Vagina (tissue), 2 donors: ENCODE measurements at places on chromosomes 7 and 10. TPM values are rescaled to one million over a fixed set of nuclear protein-coding genes. Genes with fewer than 3 reads are reported as not detected.

- DNase-seq, result no peak
Measured at GRCh38 chr10:77635402-77636227, 2.0 kb downstream of the KCNMA1 start.

GRCh38 chr7:156166692-156167416, 354.6 kb upstream of the SHH start:
- no peak for DNase-seq

GRCh38 chr10:31936086-31936485, 7.5 kb upstream of the ARHGAP12 start:
- DNase-seq, result no peak

- DNase-seq, result no peak
Measured at GRCh38 chr7:143222782-143223181, 945 bp downstream of the TAS2R40 start.

DNA sequence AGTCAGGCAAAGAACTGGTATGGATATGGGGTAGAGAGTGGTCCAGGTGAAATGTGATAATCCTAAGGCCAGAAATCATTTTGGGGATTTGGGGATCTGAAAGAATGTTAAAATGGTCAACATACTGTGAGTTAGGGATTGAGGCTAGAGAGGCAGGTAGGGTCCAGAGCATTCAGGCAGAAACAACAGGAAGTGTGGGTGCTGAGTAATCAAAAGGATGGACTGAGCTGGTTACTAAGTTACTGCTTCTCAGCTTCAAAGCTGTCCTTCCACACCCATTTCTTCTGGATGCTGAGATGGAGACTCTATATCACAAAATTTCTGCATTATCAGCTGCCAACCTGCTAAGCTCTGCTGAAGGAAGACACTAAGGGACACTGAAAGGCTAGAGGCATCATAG, 30.6 kb upstream of the PRKCQ start:
- DNase-seq, result no peak

GRCh38 chr10:124087672-124088634, 5.4 kb downstream of the CHST15 start:
- no peak for DNase-seq

DNA sequence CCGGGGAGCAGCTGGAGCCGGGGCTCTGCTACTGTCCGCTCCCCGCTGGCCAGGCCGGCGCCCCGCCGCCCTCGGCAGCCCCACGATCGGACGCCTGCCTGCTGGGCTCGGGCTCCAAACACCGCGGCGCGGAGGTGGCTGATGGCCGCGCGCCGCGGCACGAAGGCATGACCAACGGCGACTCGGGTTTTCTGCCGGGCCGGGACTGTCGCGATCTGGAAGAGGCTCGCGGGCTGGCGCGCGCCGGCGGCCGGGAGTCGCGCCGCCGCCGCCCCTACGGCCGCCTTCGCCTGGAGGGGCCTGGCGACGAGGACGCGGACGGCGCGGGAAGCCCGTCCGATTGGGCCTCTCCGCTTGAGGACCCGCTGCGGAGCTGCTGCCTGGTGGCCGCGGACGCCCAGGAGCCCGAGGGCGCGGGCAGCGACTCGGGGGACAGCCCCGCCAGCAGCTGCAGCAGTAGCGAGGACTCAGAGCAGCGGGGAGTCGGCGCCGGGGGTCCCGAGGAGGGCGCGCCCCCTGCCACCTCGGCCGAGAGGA, 570 bp downstream of the TBC1D12 start:
- no peak for DNase-seq

- DNase-seq, result no peak
Measured at GRCh38 chr10:113303544-113304146, 249.2 kb upstream of the HABP2 start.

DNA sequence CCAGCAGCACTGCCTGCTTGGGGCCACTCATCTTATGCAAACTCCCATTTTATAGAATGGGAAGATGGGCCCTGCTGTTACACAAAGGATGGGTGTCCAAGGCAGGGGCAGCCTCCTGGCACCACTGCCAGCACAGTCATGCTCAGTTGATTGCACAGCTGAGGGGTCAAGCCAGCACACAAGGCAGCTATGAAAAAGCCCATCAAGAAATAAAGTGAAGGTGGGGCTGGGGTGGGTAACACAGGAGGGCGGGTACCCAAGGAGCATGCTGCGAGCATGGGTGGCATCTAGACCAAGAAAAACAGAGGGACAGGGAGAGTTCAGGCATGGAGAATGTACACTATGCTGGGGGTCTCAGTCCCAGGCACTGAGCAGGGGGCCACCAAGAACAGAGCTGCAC, 74.7 kb upstream of the UNC5B start:
- DNase-seq, result peak; percentile 74

DNA sequence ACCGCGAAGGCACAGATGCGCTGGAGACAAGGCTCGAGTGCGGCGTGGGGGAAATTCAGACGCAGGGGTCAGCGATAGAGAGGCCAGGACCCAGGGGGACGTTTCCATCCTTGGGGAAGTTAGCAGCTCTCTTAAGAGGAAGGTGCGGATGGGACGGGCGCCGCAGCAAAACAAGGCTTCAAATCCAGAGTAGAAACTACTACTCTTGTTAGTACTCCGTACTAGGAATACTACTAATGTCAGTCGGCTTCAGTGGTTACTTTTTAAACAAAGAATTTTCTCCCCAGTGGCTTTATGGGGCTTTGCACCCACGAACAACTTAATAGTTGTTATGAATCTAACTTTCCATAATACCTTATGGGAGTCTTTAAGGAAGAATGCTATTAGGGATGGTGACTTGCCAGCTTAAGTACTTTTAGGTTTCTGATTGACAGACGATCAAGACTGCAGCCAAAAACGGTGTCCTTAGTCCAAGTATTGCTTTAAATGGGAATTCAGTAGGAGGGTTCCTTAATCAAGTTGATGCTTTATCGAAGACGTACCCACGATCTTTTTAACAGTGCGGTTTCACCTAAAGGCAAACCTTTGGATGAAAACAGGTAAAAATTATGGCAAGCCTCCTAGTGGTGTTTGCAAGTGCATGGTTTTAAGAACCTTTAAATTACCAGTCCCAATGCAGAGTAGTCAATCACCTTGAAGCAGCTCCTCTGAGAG, 812 bp upstream of the IDE start:
- DNase-seq, result no peak

- no peak for DNase-seq
Measured at GRCh38 chr7:129664029-129665012, 52.8 kb downstream of the NRF1 start.

- DNase-seq, result no peak
Measured at GRCh38 chr10:17143055-17143690, 13.6 kb upstream of the CUBN start.

- DNase-seq, result no peak
Measured at GRCh38 chr7:131083781-131084180, 243.9 kb upstream of the MKLN1 start.

- no peak for DNase-seq
Measured at GRCh38 chr10:92688927-92689662, 660 bp upstream of the HHEX start.

GRCh38 chr7:30740417-30741181, 11.3 kb upstream of the INMT start:
- DNase-seq, result no peak

- DNase-seq, result no peak
Measured at GRCh38 chr7:73644688-73645286, 20.5 kb upstream of the MLXIPL start.

- no peak for DNase-seq
Measured at GRCh38 chr10:50216894-50217293, 34.4 kb downstream of the ASAH2 start.

GRCh38 chr7:123746931-123747488, 1.8 kb downstream of the WASL start:
- no peak for DNase-seq

DNA sequence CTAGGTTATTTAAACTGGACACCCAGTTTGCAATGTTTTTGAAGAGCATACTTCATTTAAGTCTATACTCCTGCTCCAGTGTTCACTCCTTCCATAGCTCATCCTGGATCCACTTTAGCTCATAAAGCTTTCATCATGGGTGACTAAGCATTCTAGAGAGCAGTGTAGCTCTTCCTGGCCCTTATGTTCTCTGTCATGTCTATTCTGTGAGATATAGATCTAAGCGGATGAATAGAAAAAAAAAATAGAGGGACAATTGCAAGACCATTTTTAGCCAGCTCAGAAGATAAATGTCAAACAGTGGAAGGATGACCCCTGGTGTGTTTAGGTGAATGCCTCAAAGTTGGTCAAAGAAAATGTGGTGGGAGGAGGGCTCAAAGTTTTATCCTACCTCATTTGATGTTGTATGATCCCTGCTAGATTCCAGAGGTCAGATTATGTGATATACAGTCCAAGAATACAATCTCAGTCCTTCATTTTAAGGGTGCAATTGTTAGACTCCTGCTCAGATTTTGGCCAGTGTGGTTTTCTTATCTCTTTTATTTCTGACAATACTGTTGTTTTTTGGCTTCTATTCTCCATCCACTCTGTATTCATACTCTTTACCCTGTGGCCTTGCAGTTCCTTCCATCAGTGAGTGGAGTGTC, 7.5 kb upstream of the HECW1 start:
- DNase-seq, result no peak

GRCh38 chr10:117920956-117921355, 125.8 kb downstream of the RAB11FIP2 start:
- DNase-seq, result peak; percentile 60

DNA sequence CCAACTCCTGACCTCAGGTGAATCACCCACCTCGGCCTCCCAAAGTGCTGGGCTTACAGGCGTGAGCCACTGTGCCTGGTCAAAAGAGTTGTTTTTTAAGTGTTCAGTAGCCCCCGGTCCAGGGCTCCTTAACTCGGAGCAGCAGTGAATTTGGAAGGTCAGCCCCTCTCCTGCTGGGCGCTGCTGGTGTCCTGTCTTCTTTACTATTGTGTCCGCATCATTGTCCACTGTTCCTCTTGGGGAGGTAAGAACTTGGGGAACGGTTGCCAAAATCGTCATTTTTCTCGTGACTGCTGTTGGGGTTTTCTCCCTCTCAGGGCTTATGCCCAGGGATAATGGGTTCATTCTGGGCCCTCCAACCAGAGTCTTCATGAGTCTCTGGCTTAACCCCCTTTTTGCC, 46.7 kb downstream of the CAMK1D start:
- DNase-seq, result no peak

- no peak for DNase-seq
Measured at GRCh38 chr7:44735403-44736165, 13.1 kb upstream of the ZMIZ2 start.

- peak; percentile 99 for DNase-seq
Measured at GRCh38 chr10:122062831-122063674, 74.1 kb downstream of the TACC2 start.

DNA sequence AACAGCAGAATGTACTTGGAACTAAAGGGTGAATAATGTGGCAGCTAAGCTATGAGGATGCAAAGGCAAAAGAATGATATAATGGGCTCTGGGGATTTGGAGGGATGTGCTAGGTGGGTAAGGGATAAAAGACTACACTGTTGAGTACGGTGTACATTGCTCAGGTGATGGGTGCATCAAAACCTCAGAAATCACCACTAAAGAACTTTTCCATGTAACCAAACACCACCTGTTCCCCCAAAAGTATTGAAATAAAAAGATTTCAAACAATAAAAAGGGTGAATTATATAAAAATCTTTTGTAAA, 1.6 kb upstream of the CHCHD2 start:
- DNase-seq, result no peak

- DNase-seq, result no peak
Measured at GRCh38 chr7:147774461-147774860, 816.1 kb upstream of the C7orf33 start.

DNA sequence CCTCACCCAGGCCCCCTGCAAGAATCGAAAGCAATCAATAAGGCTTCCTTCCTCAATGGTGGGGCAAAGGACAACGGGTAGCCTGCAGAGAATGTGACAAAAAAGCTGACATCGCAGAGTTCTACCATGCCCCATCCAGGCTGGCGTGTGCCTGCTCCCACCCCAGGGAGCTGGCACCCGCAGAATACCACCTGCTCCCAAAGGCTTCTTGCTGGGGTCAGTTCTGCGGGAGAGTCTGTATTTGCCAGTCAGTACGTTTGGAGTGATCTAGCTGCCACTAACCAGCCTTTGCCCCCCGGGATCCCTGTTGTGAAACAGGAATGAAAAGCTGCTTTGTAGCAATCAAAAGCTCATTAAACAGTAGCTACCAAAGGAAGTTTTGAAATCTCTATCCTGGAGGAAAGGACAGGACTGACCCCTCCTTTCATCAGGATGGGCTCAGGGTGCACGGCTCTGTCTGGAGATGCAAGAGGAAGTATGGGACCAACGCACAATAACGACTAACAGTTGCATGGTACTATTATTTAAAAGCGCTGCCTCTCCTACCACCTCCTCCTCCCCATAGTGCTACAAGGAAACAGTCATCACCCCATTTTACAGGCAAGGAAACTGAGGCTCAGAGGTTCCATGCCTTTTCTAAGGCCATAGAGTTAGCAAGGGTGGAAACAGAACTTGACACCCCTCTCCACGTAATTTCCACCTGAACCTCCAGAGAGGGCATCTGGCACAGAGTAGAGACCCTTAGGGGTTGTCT, 67.0 kb downstream of the FGFR2 start:
- DNase-seq, result no peak

- DNase-seq, result no peak
Measured at GRCh38 chr7:7772397-7772821, 54.0 kb upstream of the RPA3 start.

DNA sequence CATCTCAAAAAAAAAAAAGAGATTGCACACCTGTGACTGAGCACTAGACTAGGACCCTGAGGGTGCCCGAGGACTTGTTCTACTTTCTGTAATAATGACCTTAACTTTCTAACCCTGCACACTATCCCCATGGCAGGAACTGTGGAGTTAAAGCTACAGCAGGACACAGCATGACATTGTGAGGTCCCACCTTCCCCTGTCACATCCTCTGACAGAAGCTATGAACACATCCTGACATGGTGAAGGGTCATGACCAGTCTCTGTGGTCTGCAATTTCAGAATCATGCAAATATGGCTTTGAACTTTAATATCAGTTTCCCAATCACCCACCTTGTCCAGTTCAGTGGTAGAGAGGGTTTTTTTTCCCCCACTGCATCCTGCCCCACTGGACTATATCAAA, 18.5 kb upstream of the SAR1A start:
- DNase-seq, result no peak

- no peak for DNase-seq
Measured at GRCh38 chr7:2024567-2024918, 208.2 kb downstream of the MAD1L1 start.

DNA sequence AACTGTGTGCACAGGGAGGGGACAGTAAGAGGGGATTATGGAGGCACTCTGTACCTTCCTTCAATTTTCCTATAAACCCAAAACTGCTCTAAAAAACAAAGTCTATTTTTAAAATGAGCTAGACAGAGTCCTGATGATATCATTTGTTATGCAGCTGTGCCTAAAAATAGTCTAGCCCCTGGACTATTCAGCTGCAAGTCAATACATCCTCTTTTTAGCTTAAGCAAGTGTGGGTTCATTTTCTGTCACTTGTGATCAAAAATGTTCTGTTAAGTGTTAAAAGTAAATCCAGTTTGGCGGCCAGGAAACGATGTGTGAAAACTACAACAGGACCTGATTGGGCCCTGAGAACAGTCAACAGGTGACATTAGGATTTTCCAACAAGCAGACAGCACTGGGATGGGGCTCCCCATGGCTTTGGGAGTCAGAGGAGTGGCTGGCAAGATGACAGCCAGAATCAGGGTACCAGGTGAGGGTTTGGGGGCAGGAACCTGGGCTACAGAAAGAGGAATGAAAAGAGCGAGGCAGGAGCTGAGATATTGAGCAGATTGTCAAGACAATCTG, 33.9 kb downstream of the FAM107B start:
- DNase-seq, result no peak

Gene TMEM213
- not detected for total RNA-seq

Gene PLXNA4
- total RNA-seq, result 14.0 TPM

Gene CYP2C19
- total RNA-seq, result 6.1 TPM

Gene GOLGA7B
- 2.5 TPM for total RNA-seq

Gene BBIP1
- 15.2 TPM for total RNA-seq

Gene CHRM2
- 1.2 TPM for total RNA-seq

Gene MMS19
- 92.6 TPM for total RNA-seq

Gene XRCC2
- 1.7 TPM for total RNA-seq
